ENCODE measurements at places on chromosomes 1 and 21.

DNA sequence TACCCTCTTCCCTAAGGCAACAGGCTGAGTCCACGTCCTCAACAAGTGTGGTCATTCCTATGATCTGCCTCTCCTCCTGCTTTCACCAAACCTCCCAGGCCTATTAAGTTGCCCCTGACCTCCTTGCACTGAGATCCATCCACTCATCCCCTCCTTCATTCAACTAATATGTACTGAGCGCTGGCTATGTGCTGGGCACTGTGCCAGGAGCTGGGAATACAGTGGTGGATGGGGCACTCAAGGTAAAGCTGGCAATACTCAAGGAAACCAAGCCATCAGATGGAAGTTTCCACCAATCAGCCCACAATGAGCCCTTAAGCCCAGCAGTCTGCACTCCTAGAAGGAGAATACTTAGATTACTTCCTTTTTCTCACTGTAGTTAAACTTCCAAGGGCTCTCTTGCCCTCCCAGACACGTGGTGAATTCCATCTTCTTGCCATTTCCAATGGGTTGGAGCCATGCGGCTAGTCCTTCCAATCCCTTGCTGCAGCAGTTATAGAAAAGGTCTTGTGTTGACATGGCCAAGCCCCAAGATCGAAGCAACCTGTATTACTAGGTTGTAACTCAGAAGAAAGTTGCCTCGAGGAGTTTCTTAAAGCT is 279.9 kb upstream of the RUNX1 start:
- DNase-seq, result no peak

DNA sequence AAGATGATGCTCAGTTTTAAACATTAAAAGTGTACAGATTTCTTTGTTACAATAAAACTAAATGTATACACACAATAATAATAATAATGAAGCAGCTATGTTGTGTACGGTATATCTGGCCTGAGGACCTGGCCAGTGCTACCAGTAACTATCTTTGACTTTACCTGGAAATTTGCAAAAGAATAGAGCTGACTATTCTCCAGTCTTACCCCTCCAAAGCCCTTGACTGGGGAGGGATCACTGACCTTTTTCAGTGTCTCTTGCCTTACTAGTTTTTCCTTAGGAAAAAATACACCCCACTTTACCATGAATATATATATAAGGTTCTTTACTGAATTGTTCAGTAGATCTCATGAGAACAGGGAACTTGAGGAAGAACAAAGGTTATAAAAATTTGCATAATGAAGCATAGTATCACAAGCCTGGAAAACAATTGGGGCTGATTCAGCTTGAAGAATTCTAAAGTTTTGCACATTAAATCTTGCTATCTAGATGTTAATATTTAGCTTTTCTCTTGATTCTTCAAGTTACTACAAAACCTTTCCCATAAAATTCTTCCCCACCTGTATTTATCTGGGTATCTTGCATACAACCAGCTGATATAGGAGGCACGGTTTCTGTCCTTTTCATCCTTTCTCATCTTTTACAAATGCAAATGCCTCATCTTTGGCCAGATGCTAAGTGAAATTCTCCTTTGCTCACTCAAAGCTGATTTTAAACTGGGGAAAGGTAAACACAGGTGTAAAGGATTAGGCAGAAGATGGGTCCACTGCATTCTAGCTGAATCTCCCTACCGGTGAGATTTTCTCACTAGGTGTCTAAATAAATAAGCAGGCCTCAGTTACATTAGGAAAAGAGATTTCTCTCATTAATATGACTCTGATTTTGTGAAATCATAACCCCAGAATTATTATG is 25.0 kb upstream of the SLAMF1 start:
- DNase-seq, result no peak

- DNase-seq, result no peak
These were observed 85.1 kb upstream of the LMO4 start for GRCh38 chr1:87243573-87243972.

DNA sequence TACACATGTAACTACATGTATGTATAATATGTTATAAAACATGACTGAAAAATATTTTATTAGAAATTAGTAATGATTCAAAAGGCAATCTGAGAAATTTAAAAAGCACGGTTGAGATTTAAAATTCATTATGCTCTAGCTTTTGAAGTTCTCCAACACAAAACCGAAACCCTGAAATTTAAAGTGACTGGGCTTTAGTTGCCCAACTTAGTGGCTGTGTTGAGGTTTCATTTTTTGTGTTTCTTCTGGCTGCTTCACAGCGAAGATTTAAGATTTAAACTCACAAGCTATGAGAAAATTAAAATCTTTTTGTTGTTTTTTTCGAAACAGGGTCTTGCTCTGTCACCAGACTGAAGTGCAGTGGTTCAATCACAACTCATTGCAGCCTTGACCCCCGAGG is 1058.7 kb downstream of the NCAM2 start:
- no peak for DNase-seq

- peak; percentile 84 for DNase-seq
These were observed 18.7 kb upstream of the SLAMF1 start for GRCh38 chr1:160665330-160666078.

- DNase-seq, result peak; percentile 93
These were observed 155.5 kb downstream of the GLUL start for GRCh38 chr1:182235952-182236650.

DNA sequence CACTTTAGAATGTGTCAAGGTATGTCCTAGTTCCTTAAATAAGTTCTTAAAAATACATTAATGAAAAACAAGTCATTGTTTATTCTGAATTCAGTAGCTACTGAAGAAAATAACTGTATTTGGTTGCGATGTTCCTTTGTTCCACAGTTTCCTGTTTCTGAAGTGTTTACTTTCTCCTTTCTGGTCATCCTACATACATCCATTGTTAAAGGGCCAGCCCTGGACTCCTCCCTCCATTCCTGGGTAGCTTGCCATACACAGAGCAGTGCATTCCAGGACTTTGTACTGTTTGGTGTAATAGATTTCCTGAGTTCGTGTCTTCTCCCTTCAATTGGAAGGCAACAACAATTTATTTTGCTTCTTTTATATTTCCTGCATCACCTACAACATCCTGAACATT is 845.4 kb upstream of the CXADR start:
- DNase-seq, result no peak

DNA sequence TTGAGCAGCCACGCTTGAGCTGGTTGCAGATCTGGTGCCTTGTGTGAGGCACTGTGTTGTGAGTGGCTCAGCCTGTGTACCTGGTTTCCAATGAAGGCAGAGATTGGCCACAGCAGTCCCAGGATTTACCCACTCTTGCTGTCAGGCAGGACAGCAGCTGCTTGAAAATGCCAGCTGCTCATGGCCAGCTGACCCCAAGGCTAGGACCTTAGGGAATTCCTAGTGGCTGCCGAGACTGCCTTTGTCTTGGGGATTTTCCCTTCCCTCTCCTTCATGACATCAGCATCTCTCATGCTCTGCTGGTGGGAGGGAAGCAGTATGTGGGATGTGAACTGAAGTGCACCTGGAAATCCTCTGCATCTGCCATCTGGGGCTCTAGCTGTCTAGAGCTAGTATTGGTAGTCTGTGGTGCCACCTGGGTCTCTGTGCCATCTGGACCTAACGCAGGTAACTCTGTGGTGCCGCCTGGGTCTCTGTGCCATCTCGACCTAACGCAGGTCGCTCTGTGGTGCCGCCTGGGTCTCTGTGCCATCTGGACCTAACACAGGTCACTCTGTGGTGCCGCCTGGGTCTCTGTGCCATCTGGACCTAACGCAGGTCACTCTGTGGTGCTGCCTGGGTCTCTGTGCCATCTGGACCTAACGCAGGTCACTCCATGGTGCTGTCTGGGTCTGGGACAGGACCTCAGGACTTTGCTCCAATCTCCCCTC is 3.8 kb upstream of the LRRC47 start:
- DNase-seq, result no peak

DNA sequence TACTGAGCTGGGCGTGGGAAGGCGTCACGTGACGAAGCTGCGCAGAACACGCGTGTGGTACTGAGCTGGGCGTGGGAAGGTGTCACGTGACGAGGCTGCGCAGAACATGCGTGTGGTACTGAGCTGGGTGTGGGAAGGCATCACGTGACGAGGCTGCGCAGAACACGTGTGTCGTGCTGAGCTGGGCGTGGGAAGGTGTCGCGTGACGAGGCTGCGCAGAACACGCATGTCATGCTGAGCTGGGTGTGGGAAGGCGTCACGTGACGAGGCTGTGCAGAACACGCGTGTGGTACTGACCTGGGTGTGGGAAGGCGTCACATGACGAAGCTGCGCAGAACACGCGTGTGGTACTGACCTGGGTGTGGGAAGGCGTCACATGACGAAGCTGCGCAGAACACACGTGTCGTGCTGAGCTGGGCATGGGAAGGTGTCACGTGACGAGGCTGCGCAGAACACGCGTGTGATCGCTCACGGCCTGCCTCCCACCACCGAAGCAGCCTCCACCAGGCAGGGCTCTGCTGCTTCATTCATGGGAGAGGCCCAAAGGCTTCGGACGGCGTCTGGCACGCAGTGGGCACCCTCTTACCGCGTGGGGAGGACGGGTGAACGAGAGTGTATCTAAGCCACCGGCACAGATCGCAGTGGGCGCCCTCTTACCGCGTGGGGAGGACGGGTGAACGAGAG is 24.0 kb downstream of the CFAP74 start:
- DNase-seq, result no peak

DNA sequence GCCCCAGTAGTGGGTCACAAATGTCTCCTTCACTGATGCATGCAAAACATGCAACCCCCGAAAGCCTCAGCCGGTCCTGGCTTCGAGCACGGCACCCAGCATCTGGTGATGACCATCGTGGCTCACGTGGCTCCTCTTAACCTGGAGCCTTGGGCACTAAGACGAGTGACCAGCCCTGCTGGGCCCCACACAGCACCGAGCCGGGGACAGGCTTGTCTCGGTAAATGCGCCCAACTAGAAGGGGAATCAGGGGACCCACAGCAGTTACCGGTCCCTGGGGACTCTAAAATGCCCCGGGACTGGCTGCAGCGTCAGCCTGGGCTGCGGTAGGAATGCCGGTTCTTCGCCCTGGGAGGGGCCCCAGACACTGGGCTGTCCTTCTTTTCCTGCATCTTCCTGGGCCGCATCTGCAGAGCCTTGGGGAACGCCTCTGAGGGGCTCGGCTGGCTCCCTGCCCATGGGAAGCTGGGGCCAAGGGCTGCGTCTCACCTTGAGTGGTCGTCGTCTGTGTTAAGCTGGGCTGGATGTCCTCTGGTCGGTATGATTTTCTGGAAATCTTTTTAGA is 13.1 kb upstream of the TTC34 start:
- DNase-seq, result no peak

DNA sequence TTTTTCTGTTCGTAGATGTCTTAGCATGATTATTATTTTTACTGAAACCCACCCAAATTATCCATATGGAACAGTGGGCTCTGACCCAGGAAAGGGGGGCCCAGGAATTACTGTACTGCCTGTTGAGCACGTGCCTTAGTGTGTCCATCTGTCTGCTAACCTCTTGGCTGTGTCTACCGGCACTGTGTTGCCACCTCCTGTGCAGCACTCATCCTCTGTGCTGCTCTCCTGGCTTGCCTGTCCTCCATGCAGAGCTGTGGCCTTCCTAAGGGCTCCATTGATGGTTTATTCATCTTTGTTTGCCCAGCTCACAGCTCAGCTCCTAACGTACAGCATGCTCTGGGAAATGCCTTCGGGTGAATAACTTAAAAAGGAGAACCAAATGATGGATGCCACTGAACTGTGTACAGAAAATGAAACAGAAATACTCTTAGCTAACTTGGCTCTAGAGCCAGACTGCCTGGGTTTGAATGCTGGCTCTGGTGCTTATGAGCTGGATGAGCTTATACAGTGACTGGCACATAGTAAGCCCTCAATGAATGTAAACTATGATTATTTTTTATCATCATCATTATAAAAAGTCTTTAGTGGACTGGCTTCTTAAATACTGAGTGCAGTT is 11.4 kb upstream of the RPTN start:
- DNase-seq, result no peak

GRCh38 chr1:193494368-193494767 is 308.0 kb upstream of the B3GALT2 start:
- DNase-seq, result no peak

DNA sequence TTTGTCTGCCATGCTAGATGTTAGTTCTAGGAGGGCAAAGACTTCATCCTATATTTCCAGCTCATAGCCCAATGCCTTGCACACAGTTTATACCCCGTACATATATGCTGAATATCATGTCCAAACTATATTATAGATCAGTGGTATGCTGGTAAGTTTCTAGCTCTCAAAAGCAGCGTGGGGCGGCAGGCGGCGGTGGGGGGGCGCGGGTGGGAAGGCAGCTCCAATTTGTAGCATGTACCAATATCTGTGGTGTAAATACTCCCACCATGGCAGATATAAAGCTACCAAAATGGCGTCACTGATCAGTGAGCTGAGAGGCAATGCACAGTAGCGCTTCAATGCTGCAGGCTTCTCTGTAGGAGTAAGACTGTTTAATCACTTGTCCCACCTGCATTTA is 77.1 kb downstream of the PATJ start:
- DNase-seq, result no peak

GRCh38 chr1:58006421-58007046 is 540.0 kb downstream of the OMA1 start:
- no peak for DNase-seq

GRCh38 chr1:83857103-83857502 is 141.8 kb downstream of the TTLL7 start:
- peak; percentile 27 for DNase-seq

GRCh38 chr1:150267896-150268295 is 920 bp downstream of the APH1A start:
- no peak for DNase-seq

DNA sequence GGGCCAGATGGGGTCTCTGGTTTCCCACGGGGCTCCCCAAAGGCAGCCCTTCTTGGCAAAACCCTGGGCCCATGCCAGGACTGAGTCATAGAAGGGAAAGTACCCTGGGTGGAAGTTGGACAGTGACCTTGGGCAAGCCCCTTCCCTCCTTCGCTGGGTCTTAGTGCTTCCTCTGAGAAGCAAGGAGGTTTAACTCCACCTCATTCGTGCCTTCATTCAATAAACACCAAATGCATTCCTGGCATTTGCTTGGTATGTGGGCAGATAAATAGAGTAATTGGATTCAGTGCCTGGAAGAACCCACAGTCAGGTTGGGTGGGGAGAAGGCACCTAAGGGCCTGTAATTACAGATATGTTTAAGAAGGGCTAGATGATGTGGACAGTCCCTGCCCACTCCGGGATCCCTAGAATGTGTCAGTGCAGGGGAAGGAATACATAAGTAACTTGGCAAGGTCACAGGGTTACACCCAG is 36.3 kb upstream of the CITED4 start:
- DNase-seq, result no peak

- no peak for DNase-seq
These were observed 39.4 kb downstream of the SLC2A7 start for GRCh38 chr1:8986814-8987190.
